ENCODE measurements at places on chromosomes 4 and X. TPM values are rescaled to one million over a fixed set of nuclear protein-coding genes. Genes with fewer than 3 reads are reported as not detected.

Gene NDNF
- 0.22 TPM for total RNA-seq

Gene TREX2
- total RNA-seq: 2.9 TPM

Gene RAB39B
- total RNA-seq: 0.10 TPM

Gene FSTL5
- not detected for total RNA-seq

Gene CLDN22
- total RNA-seq: not detected

Gene ZNF182
- total RNA-seq: 5.1 TPM

Gene DLG3
- total RNA-seq: 48.4 TPM

Gene FGF5
- not detected for total RNA-seq

Gene ODAPH
- not detected for total RNA-seq

Gene CXorf51A
- not detected for total RNA-seq

Gene CNGA1
- total RNA-seq: 2.1 TPM

Gene GAGE2A
- 0.52 TPM for total RNA-seq

Gene CAPN6
- total RNA-seq: 0.10 TPM

Gene PLRG1
- total RNA-seq: 141 TPM

Gene ZAR1
- 0.47 TPM for total RNA-seq

Gene UGT2B10
- 0.27 TPM for total RNA-seq

Gene CNKSR2
- not detected for total RNA-seq

Gene MGST2
- 24.3 TPM for total RNA-seq

GRCh38 chrX:109294097-109294814 is 187.6 kb downstream of the GUCY2F start:
- no peak for DNase-seq

GRCh38 chr4:114180481-114180880 is 201.0 kb upstream of the ARSJ start:
- peak; percentile 47 for DNase-seq

DNA sequence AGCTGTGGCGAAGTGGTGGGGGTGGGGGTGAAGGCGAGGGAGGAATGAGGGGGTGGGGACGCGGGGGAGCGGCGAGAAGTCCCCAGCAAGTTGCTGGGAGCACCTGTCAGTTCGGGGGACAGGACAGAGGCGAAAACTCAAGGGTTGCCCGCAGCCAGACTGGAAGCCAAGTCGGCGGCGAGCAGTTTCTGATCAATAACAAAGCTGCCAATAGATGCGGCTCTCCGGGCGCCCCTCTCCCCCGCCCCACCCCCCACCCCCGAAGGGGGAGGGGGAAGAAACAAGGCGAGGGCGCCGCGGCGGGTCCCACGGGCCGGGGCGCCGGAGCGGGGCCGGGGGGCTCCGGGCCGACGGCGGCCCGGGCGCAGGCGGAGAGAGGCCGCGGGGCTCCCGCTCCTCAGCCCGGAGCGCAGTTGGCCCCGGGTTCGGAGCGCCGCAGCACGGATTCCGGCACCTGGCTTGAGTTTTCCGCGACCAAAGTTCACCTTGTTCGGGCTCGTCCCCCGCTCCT is 379 bp downstream of the PDGFC start:
- DNase-seq: no peak

- DNase-seq: no peak
These were observed 35.7 kb downstream of the LDB2 start for GRCh38 chr4:16862697-16863096.

DNA sequence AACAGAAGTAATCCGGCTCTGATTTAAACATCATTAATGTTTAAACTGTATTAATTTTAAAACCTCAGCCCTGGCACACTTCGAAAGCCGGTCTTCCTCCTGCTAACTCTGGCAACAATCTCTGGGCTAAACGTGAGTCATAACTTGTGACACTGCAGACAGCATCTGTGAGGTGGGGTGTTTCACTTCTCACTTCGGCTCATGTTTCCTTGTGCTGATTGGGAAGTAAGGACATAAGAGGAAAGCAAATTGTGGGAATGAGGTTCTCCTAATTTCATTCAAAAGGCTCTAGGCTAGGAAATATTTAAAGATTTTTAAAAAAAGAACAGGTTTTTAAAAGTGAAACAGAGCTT is 139.9 kb upstream of the USP9X start:
- DNase-seq: peak; percentile 21

DNA sequence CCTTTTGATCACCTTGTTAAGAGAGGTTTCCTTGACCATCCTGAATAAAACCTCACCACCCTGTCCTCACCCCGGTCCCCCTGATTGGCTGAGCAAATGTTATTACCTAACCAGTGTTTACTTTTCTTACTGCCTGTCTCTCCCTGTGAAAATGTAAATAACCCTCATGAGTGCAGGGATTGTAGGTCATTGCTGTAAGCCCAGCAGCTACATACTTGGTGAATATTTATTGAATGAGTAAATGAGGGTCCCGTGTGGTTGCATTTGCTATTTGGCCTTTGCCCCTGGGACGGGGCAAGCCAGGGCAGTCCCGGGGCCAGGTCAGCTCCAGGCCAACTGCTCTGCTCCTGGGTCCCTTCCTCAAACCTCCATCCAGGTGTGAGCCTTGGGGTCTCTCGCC is 55.5 kb upstream of the CLCN4 start:
- DNase-seq: no peak

DNA sequence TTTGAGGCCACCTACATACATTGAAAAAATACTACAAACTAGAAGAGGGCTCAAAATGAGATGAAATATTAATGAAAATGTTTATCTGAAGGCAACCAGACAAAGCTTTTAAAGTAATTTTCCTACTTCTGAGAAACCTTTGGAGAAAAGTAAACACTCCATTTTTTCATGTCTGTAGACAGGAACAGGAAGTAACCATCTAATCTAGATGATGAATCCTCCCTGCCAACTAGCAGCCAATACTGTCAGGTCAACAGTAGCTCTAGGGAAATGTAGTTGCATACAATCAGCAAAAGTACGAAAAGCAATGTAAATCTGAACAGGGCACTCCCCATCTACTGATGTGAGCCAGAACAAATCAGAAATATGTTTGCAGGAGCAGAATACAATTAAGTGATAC is 49.0 kb downstream of the AMMECR1 start:
- DNase-seq: no peak

DNA sequence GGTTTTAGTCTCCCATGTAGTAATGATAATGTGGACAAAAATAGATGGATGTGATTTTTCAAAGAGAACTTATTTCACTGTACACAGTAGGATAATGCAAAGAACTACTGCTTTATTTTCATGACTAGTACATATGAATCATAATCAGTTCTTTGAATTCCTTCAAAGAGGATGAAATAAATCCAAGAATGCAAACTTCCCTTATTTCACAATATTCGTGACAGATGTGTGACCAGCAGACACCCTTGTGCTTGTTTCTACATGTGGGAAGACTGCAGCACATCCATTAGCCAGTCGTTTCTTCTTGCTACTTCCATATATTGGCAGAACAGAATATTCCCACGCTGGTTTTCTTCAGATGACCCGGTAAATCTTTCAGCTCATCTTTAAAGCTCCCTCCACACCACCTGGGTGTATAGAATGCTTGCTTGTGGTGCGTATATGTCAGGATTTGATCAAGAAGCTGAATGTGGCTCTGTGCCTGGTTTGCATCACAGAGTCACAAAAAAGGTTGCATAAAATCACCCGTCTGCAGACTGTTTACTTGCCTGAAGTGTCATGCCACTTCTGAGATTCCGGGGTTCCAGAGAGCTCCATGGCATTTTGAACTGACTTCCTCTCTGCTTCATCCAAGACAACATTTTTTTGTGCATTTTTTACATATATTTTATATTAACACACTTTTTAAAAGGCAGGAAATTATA is 47.7 kb upstream of the FAT4 start:
- DNase-seq: no peak

DNA sequence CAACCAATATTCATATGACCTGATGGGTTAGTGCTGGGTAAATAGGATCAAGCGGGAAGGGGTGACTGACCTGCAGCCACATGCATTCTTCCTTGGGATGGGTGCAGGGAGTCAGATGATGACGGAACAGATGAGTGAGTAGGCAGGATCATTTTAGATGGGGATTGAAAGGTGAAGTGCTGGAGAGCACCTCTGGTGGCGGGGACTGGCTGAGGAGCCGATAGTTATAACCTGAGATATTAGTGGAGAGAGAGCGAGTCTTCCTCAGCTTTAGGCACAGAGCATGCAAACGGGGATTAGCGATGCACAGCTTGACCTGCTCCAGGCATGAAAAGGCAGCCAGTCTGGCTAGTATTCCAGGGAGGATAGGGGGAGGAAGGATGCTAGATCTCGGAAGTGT is 99.1 kb downstream of the AFF1 start:
- DNase-seq: no peak

- DNase-seq: no peak
These were observed 86.3 kb downstream of the PDLIM5 start for GRCh38 chr4:94537921-94538628.

- no peak for DNase-seq
These were observed 119.6 kb downstream of the BTC start for GRCh38 chr4:74674750-74675149.

DNA sequence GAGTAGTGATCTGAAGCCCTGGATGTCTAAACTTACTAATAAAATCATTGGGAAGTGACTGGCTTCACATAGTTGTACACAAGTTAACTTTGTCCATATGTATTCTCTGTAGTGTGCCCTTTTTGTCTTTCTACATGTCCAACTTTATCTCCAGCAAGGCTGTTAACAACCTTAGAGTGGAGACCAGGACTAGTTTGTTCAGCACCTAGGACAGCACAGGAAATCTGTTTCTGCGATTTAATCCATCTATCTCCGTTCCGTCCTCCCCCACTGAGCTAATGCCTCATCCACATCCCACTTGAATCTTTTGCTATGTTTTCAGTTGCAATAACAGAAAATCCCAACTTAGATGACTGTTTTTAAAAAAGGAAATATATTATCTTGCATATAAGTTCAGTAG is 3.4 kb upstream of the ARR3 start:
- no peak for DNase-seq

- peak; percentile 80 for DNase-seq
These were observed 116.0 kb downstream of the SOWAHB start for GRCh38 chr4:76781698-76782595.

- DNase-seq: no peak
These were observed 75.7 kb upstream of the EGFL6 start for GRCh38 chrX:13493659-13494058.

DNA sequence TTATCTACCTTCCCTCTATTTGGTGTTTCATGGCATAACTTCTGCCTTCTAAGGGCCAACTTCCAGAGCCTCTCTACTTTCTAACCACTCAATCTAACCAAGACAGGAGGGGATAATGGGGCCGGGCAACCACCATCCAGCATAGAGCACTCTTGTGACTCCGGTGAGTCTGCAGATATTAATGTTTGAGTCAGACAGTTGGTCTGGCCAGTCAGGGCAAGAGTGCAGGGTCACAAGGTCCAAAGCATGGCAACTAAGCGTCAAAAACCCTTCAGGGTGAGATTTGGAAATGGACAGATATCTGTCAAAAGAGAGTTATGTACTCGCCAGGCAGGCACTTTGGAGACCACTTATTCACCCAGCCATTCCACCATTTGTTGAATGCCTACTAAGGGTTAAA is 105.0 kb downstream of the PALLD start:
- DNase-seq: no peak

GRCh38 chrX:112450810-112451209 is 228.9 kb downstream of the LHFPL1 start:
- DNase-seq: no peak

GRCh38 chr4:76773766-76774165 is 124.2 kb downstream of the SOWAHB start:
- DNase-seq: no peak

DNA sequence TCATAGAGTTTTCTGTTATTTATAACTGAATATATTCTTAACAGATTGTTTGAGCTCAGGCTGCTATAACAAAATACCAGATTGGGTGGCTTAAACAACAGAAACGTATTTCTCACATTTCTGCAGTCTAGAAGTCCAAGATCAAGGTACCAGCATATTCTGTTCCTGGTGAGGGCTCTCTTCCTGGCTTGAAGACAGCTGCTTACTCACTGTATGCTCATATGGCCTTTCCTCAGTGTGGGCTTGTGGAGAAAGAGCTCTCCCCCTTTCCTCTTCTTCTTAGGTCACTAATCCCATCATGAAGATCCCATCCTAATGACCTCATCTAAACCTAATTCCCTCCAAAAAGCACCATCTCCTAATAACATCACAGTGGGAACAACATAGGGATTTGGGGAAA is 117.8 kb downstream of the RASGEF1B start:
- no peak for DNase-seq

DNA sequence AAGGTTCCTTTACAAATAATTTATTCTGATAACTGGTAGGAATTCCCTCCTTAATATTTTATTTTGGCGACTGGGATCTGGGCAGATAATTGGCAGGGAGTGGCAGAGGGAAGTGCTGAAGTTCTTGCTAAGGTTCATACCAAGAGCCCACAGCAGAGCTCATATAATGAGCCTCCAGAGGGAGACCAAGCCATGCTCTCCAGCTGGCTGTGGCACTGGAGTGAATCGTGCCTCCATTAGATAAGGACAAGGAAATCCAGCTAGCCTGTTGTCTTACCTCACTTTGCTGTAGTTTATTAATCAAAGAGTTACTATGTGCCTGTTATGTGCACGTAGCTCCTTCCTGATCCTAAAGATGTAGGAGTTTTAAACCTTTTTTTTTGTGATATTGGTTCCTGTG is 1.3 kb downstream of the ASB12 start:
- no peak for DNase-seq

DNA sequence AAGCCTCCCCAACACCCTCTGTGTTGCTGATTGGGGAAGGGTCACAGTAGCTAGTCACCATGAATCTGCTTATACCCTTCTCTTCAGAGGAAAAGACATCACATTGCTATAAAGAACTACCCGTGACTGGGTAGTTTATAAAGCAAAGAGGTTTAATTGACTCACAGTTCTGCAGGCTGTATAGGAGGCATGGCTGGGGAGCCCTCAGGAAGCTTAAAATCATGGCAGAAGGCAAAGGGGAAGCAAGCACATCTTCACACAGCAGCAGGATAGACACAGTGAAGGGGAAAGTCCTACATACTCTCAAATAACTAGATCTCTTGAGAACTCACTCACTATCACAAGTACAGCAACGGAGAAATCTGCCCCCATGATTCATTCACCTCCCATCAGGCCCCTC is 229.4 kb upstream of the FTHL17 start:
- no peak for DNase-seq

- no peak for DNase-seq
These were observed 1.5 kb upstream of the CPZ start for GRCh38 chr4:8591114-8591513.

DNA sequence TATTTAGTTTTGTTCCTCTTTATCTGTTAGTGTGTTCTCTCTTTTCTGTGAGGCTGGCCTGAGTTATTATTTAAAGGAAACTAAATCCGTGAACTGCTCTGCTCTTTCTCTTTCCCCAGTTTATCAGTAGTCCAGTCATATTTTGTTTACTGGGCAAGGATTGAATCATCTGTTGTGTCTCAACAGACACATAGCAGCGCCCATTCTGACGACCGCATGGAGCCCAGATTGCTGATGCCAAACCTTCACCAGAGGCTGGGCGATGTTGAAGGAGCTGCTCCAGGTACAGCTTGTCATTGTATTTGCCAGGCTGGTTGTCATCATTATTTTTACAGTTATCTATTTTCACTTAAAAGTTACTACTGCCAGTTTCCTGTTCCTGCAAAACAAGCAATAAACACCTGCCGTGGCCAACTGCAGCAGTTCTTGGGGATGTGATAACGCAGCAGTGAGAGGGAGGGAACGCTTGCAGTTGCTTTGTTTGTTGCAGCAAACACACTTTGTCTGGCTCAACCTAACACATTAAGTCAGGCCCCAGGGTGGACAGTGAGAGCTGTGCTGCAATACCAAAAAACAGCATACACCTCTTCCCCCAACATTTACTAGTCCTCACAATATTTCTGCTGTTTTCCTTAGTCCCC is 10.1 kb downstream of the REELD1 start:
- no peak for DNase-seq
